ENCODE measurements at places on chromosomes 16 and 17.
A peak's percentile ranks its signal among the peaks of the same experiment; 100 is the strongest.

- no peak for DNase-seq
These were observed 13.5 kb downstream of the SOX8 start for GRCh38 chr16:995087-995486.

DNA sequence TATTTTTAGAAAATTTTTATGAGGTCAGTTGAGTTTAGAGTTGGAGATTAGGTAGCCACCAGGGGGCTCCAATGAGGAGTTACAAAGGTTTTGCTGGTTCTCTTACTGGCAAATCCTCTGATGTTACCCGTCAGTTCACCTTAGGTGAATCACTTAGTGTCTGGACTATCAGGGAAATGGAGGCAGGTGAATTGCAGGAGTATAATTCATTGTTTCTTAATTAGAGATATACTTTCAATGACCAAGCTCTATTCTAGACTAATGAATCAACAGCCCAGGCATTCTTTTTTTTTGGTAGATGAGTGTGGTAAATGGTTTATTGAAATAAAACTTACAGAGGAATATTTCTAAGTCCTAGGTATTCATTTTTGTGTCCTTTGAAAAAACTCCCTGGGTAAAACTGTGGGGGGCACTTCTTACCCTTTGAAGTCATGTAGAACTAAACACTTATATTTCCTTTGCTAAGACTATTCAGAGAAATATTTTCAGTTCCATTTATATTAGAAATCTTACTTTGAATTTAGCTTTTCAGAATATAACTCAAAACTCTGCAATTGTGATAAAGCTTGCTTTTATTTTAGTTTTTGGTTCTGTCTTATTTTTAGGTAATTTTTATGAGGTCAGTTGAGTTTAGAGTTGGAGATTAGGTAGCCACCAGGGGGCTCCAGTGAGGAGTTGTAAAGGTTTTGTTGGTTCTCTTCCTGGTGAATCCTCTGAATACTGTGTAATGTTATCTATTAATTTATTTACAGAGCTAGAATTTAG lies 17.7 kb downstream of the PSMD11 start:
- peak; percentile 44 for DNase-seq

DNA sequence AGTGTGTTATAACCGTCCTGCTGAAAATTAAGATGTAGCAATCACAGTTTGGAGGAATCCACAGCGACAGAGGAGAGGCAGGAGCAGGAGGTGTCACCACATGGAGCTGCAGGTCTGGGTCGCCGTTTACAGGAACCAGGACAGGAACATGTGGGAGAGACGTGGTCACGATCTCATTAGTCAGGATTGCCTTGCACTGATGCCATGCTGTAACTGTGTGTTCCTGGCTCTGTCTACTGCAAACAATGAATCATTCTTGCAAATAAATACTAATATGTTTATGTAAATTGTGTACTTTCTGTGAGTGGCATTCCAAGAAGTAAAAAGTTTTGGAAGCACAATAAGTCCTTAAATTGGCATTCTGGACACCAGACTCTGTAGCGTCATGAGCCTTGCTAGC lies 271.8 kb downstream of the CPPED1 start:
- no peak for DNase-seq

GRCh38 chr17:78832541-78832810 lies 8.1 kb downstream of the USP36 start:
- no peak for DNase-seq

GRCh38 chr17:34667656-34668055 lies 88.3 kb downstream of the TMEM132E start:
- no peak for DNase-seq

DNA sequence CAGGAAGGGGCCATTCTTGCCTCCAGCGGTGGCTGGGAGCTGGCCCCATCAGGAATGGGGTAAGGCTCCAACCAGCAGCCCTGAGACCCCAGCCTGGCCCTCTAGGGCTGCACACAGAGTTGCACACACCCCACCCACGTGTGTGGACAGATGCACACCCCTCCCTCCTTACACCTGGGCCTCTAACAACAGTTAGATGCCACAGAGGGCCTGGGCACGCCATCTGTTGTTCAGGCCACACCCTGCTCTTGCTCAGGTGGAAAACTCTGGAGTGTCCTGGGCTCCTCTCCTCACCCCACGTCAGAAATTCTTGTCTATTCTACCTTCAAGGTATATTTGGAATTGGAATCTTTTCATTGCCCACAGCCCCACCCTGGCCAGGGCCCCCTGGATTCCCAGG lies 13.3 kb upstream of the RAI1 start:
- no peak for DNase-seq

DNA sequence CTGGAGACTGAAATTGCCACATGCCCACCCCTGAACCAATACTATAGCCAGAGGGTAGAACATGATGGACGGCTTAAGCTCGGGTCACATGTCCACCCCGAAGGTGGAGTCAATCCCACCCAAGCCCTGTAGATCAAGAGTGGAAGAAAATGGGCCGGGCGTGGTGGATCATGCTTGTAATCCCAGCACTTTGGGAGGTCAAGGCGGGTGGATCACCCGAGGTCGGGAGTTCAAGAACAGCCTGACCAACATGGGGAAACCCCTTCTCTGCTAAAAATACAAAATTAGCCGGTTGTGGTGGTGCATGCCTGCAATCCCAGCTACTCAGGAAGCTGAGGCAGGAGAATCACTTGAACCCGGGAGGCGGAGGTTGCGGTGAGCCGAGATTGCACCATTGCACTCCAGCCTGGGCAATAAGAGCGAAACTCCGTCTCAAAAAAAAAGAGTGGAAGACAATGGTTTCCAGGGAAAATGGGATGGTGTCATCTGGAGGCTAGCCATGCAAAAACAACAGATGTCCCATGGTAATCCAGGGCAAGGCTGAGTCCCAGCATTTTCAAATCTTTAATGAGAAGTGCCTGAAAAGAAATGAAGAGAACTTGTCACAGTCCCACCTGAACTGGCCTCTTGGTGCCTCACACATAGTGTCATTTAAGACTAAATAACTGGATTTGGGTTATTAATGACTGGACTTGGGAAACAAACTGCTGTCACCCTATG lies 30.1 kb downstream of the CD300LF start:
- DNase-seq = no peak

DNA sequence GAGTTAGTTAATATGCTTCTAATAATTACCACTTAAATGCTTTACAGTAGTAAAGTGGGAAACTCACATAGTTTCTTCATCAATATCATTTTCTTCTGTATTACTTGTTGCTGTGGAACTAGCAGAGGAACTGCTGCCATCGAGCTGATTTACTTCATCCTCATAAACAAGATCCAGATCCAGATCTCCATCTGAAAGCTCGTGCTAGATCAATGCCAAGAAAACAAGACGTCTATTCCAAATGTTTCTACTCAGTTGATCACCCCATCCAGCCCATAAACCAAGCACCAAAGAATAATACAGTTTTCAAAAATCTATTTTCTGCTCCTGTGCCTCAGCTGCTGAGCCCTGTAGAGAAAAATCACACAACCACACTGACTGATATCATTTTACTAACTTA lies 59.1 kb downstream of the TRIM37 start:
- no peak for DNase-seq

DNA sequence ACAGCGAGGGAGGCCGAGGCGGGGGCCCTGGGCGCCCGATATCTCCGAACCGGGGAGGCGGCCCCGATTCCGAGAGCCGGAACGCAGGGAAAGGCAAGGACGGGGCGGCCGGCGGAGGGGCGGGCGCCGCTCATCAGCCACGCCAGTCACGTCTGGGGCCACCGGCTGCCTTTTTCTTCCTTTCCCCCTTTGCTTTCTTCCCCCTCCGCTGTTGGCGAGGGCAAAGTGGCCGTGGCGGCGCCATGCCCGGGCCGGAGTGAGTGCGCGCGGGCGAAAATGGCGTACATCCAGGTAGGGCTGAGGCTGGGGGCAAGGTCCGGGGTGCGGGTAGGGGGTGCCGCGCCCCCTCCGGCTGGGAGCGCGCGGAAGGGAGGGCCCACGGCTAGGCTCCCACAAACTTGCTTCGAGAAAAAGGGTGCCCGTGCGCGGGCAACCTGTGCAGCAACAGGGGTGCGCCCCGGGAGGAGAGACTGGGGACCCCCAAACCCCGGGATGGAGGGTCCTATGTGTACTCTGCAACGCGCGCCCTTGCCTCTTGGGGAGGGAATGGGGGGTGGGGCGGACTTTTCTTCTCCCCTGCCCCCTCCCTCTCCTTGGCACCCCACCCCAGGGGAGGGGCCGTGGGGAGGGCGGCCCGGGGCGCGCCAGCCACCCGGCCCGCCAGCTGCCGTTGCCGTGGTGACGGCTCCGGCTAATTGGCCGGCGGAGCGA lies 486 bp downstream of the SYT17 start:
- DNase-seq = no peak

- no peak for DNase-seq
These were observed 69.7 kb downstream of the STXBP4 start for GRCh38 chr17:55038291-55038690.

DNA sequence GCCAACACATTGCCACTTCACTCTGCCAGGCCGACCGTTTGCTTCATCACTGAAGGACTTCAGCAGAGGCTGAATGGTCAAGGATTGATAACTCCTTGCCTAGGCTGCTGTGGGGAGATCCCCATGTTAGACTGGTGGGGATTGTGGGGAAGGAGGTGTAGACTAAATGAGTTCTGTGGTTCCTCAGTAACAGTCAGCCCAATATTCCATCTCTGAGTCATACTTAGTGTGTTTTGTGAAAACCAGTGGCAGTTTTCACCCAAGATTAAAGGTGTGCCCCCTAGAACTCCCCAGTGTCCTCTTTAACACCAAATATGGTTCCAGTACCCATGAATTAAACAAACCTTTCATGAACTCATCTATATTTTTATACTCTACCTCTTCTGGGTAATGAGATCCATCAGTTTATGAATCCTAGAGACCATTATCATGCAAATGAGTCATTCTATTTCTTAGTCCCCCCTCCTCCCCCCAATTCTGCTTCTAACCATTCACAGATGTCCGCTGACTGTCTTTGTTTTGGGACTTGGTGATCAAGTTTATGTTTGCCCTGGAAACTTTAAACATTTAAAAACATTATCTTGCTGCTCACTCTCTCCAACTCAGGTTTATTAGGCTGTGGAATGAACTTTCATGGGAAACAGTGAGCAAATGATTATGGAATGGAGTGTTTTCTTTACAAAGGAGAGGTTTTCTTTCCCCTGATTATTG lies 66.8 kb upstream of the GAS7 start:
- DNase-seq = no peak

GRCh38 chr17:50943575-50943933 lies 77.4 kb upstream of the TOB1 start:
- no peak for DNase-seq

GRCh38 chr17:42378959-42379594 lies 9.2 kb downstream of the STAT3 start:
- no peak for DNase-seq

GRCh38 chr17:31488982-31489294 lies 97.5 kb downstream of the RAB11FIP4 start:
- no peak for DNase-seq

- no peak for DNase-seq
These were observed 61.1 kb upstream of the CIBAR2 start for GRCh38 chr16:85173146-85173980.

DNA sequence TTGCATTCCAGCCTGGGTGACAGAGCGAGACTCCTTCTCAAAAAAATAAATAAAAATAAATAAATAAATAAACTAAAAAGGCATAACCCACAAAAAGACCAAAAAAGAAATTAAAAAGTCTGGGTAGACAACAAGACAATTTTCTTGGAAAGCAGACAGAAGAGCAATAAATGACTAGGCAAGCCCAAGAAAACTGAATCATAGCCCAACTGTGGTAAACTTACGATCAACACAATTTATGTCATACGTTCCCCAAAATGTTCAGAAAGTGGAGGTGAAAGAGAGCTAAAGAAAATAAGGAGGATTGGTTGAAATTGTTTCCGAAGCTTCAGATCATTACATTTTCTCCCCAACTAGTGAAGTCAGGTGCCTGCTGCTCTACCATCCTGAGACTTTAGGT lies 31.3 kb upstream of the C17orf78 start:
- no peak for DNase-seq

DNA sequence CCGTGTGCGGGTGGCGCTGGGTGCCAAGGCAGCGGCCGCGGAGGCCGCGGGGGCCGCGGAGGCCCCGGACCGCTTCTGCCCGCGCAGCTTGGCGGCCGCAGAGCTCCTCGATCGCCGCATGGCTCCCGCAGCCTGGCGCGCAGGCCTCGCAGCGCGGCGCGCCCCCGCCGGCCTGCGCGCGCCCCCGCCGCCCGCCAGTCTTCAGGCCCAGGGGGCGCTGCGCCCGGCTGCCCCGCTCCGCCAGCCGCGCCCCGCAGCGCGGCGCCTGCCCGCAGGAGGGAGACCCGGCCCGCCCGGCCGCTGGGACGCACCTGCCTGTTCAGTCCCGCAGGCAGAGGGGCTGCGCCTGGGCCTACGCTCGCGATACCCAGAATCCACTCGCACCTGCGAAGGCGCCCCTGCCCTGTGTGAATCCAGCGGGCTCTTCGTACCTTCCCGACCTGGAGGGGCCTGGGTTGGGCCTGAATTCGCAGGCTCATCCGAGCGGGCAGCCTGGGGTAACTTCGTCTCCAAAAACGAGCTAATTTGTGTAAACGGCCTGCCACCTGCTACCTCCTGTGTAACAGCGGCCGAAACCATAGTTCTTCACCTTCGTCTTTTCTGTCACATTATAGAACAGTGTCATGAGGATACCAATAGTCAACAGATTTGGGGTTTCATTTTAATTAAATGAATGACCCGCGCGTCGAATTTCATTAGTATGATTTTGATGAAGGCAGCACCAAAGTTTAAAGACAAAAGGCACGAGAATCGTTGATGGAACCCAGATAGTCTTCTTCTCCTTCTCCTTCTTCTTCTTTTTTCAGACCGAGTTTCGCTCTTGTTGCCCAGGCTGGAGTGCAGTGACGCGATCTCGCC lies at the start of gene CENPV:
CENPV (minus strand) TSS at position 153 of the 858 bp plus-strand sequence; CDS start at position 120, 33 bp downstream.
- peak; percentile 50 for DNase-seq

DNA sequence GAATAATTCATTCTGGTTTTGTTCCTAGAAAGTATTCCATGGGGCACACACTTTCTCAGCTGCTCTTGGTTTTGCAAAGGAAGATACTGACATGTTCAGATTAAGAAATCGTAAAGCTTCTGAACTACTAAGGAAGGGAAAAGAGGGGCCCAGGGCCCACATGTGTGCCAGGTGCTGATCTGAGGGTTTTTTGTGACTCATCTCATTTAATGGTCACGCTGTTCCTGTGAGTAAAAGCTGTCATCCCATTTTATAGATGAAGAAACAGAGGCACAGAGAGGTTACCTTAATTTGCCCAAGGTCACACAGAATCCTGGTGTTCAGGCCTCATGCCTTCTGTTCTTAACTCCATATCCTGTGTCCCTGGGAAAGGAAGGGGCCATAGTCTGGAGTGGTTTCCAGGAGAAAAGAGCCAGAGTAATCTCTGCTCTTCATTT lies 113.2 kb downstream of the MSI2 start:
- DNase-seq = no peak

DNA sequence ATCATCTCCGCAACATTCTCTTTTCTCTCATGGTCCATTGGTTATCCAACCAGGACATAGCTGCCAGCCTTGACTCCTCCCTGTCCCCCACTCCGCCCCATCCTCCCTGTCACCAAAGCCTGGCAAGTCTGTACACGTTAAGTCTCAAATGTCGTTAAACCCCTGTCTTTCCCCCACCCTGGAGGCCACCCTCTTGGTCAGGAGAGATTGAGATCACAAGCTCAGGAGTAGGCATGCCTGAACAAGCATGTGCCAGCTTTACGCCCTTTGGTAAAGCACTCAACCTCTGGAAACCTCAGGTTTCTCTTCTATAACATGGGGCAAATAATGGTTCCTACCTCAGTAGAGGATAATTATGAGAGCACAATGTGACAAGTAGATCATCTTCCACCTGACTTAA lies 38.1 kb upstream of the CCL1 start:
- DNase-seq = no peak

- no peak for DNase-seq
These were observed 48.9 kb upstream of the LHX1 start for GRCh38 chr17:36888236-36888951.

- no peak for DNase-seq
These were observed 530 bp downstream of the CCL17 start for GRCh38 chr16:57405097-57405496.

All from NCI-H748 treated with DMSO at 0.1 percent for 48 hours (cell line).